ENCODE measurements at places on chromosomes 1 and 21.

DNA sequence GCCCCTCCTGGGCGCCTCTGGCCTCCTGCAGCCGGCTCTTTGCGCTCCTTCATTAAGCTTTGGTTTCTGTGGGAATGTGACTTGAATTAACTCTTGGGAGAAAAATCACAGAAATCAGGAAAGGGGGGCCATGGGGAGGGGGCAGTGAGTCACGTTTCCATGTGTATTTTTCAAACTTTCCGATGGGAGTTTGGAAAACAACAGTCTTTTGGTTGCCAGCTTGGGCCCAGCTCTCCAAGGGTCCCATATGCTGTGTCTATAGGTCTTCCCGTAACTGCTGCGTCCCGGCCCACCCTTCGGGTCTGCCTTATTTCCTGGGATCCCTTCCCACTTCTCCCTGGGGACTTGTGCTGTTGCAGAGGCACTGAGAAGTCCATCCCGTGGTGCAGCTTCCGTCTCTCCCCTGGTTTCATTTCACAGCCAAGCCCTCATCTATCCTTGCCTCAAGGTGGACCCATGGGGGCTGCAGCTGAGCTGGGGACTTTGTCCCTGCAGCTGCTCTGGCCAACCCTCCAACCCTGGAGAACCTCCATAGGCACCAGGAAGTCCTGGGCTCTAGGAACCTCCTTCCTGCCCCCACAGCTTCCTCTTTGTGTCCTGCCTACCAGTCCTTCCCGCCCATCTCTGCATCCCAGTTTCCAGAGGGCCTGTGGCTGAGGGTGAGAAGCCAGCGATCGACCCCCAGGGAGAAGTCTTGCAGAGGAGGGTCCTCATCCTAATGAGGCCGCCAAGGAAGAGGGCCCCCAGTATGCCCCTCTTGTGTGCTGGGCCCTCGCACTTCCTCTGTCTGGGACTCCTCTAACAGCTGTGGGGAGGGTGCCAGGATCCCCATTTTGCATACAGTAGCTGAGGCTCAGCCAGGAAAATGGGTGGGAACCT, 11.6 kb upstream of the LMNA start:
- DNase-seq: no peak

DNA sequence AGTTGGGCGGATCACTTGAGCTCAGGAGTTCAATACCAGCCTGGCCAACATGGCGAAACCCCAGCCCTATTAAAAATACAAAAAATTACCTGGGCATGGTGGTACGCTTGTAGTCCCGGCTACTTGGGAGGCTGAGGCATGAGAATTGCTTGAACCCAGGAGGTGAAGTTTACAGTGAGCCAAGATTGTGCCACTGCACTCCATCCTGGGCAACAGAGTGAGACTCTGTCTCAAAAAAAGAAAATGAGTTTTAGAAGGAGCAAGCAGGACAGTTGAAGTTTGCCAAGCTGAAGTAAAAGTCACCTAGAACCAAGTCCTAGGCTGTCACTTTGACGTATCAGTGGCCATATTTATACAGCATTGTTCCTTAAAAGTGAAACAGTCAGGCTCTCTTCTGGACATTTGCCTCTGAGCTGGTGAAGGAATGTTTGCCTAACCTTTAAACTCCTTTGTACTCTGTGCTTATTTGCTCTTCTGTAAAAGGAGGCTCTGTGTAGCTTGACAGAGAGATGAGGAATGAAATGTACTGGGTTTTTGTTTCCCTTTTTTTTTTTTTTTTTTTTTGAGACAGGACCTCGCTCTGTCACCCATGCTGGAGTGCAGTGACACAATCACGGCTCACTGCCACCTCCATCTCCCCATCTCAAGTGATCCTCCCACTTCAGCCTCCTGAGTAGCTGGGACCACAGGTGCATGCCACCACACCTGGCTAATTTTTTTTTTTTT, 2.8 kb downstream of the RAB4A start:
- no peak for DNase-seq

DNA sequence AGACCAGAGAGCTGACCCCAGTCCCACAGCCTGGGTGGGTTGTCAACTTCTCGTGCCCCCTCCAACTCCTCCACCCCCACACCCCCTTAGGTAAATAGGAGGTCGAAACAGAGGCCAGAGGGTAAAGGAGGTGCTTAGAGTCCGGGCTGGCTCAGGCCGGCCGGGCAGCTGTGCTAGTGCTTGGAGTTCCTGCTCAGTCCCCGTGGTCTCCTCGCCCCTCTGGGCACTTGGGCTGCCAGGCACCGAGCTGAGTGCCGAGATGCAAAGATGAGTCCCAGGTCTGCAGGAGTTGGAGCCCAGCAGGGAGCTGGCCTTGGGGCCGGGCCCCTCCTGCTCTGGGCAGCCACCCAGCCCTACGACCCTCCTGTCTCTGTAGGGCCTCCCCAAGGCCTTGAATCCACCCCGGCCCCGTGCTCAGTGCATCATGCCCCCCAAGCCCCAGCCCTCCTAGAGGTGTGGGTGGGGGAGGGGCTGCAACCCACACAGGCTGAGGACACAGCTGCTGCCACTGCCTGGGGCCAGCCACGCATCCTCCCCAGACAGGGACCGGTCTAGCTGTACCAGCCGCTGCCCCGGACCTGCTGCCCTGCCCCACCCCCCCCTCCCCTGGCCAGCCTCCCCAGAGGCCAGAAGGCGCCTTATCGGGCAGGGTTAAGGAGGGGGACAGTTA, 1.9 kb downstream of the SMIM1 start:
- no peak for DNase-seq

- DNase-seq: no peak
Measured at GRCh38 chr1:200960948-200961340, 62.6 kb downstream of the KIF21B start.

DNA sequence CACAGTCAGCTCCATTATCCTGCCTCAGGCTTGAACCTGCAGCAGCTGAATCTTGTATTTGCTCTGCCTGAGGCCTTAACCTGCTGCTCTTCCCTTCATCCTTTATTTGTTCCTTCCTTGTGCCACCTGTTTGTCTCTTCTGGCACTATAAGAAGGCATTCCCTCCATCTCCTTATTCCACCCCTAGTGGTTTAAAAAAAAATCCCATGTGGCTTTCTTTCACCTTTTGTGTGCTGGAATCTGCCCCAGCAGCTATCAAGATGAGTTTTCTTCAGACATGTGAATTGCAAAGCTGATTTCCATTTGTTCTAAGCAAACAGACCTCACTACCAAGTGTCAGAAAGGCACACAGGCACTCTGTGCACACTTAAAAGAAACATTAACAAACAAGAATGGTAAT, 294.6 kb downstream of the TTLL7 start:
- DNase-seq: no peak
